ENCODE measurements at places on chromosomes 4 and X.
A peak's percentile ranks its signal among the peaks of the same experiment; 100 is the strongest.

DNA sequence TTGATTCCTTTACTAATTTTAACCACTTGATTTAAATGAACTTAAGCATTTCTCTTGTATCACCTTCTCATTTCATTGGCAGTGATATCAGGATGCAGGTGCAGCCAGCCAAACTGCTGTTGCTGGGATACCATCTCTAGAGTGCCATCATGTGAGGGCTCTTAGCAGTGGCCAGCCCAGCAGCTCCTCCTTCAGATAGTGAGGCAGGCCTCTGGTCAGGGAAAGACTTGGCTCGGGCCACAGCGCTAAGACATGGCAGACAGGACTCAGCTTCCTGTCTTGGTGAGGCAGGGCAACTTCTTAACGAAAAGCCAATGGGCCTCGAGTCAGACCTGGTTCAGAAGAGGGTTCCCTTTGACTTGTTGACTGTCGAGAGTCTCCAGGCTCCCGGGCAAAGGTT, 50.0 kb downstream of the NOP14 start:
- DNase-seq: no peak

- DNase-seq: no peak
These were observed 613.9 kb downstream of the TECRL start for GRCh38 chr4:63795301-63795700.

DNA sequence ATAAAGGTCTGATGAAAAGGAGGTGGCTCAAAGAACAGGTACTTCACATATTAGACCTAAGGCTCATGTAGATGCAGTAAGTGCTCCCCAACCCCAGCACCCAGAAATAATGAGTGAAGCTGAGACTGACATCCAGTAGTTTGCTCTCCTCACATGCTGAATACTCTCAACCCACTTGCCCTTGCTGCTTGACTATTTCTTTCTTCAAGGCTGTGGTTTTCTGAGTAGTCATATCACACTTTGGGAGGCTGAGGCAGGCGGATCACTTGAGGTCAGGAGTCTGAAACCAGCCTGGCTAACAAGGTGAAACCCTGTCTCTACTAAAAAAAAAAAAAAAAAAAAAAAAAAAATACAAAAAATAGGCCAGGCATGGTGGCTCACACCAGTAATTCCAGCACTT, 51.5 kb upstream of the PRPS1 start:
- DNase-seq: no peak

GRCh38 chrX:108438110-108438623, at the start of gene COL4A6:
Gene COL4A6 (minus strand): TSS chrX:108438422. CDS start chrX:108438196, 226 bp downstream.
- no peak for DNase-seq

GRCh38 chr4:168777277-168777965, 232.6 kb downstream of the CBR4 start:
- DNase-seq: no peak

DNA sequence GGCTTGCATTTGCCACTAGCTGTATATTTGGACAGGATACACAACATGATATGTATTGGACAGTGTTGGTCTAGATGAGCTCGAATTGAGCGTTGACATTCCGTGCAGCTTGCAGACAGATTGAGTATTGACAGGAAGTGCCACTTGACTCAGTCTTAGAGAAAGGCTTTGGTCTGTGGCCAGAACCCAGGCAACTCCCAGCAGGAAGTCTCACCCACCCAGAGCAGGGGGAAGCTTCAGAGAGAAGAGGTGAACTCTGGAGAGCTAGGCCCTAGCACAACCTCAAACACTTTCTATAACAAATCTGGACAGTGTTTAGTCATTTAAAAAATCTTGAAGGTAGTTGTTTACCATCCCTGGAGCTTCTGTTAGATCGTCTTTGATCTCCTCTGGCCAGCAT, 280.5 kb downstream of the FBXW7 start:
- peak; percentile 47 for DNase-seq

DNA sequence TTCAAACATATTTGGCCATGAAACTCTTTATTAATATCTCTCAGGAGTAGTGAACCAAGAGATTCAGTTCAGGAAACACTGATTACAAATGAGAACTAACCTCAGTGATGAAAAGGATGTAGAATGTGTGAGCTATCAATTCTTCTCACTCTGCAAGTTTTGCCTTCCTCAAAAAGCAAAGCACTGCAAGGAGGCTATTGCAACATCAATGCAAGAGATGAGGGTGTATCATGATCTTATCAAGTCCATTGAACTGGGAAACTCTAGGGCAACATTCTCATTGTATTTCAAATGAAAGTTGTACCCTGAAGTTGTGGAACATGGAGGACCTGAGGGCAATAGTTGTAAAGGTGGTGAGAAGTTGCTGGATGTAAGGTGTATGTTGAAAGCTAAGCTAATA, 56.4 kb upstream of the VEGFC start:
- DNase-seq: no peak

GRCh38 chrX:31223817-31224216, 152.0 kb upstream of the FTHL17 start:
- no peak for DNase-seq

DNA sequence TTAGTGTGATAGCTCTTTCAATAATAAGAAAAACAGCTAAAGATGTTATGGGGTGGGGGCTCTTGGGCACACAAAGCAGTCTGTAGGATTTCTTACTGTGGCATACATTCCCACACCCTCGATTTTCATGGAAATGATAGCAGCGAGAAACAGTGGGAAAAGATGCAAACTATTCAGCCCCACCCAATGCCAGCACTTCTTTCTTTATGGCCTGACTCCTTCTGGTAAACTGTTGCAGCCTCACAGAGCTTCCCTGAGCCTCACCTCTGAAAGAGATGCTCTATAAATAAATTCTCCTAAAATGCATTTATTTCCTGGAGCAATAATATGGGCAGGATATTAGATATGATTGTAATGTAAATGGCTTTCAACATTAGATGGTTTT, 910 bp downstream of the ANK2 start:
- no peak for DNase-seq

GRCh38 chr4:113641025-113641431, 120.5 kb downstream of the CAMK2D start:
- no peak for DNase-seq

- no peak for DNase-seq
These were observed 47.9 kb upstream of the PGRMC2 start for GRCh38 chr4:128335541-128335940.

GRCh38 chr4:89215736-89216135, 91.9 kb downstream of the GPRIN3 start:
- no peak for DNase-seq

GRCh38 chr4:40317916-40318658, 17.0 kb upstream of the CHRNA9 start:
- DNase-seq: no peak

- DNase-seq: no peak
These were observed at the start of gene C4orf51 for GRCh38 chr4:145679991-145680455. Gene C4orf51 (plus strand): TSS chr4:145680146. CDS start chr4:145680204, 58 bp downstream.

- DNase-seq: peak; percentile 22
These were observed at the start of gene CLGN for GRCh38 chr4:140427106-140427918. Gene CLGN (minus strand): TSS chr4:140427648. CDS start chr4:140413078, 14,570 bp downstream.

GRCh38 chr4:139599076-139599475, 43.1 kb upstream of the SETD7 start:
- no peak for DNase-seq

DNA sequence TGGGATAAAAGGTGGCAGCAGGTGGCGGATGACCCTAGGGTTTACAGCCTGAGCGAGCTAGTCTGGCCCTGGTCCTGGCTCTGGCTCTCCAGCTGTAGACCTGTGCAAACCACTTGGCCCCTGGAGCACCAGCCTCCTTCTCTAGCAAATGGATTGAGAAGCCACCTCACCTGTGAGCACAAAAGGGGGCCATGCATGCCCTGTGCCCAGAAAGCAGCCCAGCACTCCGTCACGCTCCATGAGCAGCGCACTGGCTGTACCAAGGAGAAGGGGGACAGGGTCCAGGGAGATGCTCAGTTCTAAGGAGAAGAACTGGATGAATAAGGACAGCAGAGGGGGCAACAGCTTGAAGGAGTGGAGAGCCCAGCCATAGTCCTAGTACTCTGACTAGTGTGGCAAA, 46.9 kb upstream of the C4orf50 start:
- DNase-seq: no peak

- no peak for DNase-seq
These were observed 22.0 kb upstream of the MSANTD1 start for GRCh38 chr4:3226944-3227343.

DNA sequence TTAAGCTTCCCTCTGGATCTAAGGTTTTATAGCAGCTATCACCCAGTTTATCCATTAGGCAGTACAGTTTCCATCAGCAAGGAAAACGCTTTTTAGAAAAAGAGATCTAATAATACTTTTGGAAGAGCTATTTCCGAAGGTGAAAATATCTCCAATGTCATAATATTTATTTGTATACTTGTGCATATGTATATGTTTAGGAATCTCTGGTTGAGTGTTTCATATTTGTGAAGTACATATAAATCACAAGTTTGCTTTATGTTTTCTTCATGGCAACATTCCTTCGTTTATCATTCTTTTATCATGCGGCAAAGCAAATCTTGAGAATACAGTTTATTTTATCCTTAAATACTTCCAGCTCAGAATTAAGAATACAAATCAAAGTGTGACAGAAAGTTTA, 6.2 kb upstream of the PCDH18 start:
- no peak for DNase-seq

- DNase-seq: no peak
These were observed 77.0 kb upstream of the C4orf50 start for GRCh38 chr4:6095023-6095752.

DNA sequence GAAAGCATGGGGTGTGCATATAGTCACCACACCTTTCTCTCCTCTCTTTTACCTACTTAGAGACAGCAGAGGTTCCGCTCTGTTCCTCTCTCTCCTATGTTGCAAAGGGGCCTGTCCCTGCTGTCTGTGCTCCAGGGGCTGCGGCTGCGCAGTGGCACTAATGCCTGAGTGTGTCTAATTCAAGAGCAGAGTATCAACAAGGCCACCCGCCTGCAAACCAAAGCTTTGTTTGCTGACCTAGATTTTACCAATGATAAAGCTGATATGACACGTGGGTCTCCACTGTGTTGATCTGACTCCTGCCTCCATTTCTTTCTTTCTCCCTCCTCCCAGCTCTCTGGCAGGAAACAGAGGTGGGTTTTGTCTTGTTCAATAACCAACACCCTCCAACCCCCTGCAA, 74.9 kb downstream of the NSG1 start:
- DNase-seq: peak; percentile 69

DNA sequence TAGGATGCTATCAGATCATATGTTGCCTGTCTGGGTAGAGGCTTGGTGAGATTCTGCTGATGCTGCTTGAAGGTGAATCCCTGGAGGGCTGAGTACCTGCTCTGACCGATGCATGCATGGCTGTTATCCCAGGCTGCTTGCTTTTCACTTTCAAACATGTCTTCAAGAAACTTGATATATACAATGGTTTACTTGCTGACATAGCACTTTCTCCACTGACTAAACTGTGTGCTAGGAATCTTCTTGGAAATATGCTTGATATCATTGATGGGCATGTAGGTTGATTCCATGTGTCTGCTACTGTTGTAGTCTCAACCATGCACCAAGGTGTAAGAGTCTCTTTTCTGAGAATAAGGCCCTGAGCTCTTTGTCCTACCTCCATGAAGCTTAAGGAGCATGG, 79.6 kb upstream of the WDR1 start:
- no peak for DNase-seq

DNA sequence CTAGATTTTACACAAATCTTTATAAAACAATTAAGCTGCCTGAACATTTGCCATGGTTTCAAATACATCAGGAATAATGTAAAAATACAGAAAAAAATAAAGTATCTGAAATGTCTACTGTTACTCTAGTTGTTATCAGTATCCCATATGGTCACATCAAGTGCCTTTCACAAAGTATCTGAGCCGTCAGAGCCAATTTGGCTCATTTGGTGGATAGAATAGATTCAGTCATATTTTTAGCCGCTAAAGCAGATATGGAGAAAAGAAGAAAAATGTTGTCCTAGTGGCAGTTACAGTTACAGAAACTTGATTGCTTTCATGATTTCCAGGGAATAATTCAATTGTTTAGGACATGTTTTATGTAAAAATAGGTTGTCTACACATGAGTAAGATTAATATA, 641.1 kb downstream of the RAPGEF2 start:
- no peak for DNase-seq

DNA sequence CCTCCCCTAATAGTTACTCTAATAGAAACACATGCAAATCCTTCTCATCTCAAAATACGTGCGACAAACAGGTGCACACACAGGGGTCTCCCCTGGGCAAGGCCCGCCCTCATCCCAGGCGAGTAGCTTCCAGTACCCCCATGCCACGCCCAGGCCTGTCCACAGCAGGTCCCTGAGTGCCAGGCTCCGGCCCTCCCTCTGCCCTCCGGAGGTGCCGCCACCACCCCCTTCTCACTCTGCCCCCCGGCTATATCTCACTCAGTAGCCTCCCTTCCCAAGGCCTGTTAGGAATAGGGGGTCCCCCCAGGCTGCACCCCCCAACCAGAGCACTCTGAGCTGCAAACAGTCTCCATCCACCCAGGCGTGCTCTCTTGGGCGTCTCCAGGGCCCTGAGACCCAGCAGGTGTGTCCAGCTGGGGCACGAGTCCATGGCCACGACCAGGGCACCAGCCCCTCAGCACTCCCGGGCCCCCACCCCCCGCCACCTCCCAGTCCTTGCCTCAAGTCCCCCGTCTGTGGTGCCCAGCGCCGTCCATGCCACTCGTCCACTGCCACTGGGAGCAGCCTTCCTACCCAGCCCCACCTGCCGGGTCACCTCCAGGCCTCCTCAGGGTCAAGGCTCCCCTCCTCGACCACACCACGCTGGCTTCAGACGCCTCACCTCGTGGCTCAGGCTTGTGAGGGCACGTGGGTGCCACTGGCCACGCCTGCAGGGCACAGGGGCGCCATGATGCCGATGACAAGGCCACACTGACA, 41.7 kb downstream of the FAM53A start:
- DNase-seq: no peak

GRCh38 chrX:54180403-54180802, 2.7 kb downstream of the FAM120C start:
- DNase-seq: no peak

DNA sequence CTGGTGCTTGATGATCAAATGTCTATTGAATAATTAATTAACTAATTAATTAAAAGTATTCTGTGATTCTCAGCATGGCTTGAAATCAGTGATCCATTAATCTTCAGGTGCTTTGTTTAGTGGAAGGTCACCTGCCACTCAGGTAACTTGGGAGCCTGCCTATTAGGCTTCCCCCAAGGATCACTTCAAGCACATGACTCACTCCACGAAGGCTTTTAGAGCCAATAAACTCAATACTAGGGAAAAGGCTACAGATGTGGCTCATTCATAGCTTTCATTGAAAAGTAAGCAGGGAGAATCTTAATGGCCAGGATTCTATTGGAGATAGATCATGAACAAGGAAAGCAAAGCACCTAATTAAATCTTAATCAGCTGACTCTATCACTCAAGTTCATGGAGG, 21.3 kb downstream of the AREG start:
- DNase-seq: no peak
